ENCODE measurements at places on chromosomes 7 and 10. TPM values are rescaled to one million over a fixed set of nuclear protein-coding genes. Genes with fewer than 3 reads are reported as not detected.

Gene IFIT1B
- polyA plus RNA-seq, result not detected

Gene DDC
- polyA plus RNA-seq, result 270 TPM

Gene XRCC2
- polyA plus RNA-seq, result not detected

Gene TEX47
- polyA plus RNA-seq, result not detected

Gene KLF14
- polyA plus RNA-seq, result not detected

Gene ASB10
- not detected for polyA plus RNA-seq

Gene PIK3AP1
- polyA plus RNA-seq, result 7.4 TPM

Gene FAM24B
- not detected for polyA plus RNA-seq

Gene PRSS2
- polyA plus RNA-seq, result 154 TPM

Gene SEMA3D
- polyA plus RNA-seq, result 0.95 TPM

Gene NPY4R2
- polyA plus RNA-seq, result 0.49 TPM

Gene HOXA9
- 0.28 TPM for polyA plus RNA-seq

Gene PIP
- polyA plus RNA-seq, result not detected

Gene CALHM1
- polyA plus RNA-seq, result not detected

Gene TMEM229A
- 14.0 TPM for polyA plus RNA-seq

Gene ATRNL1
- not detected for polyA plus RNA-seq

Gene CPA1
- 12.2 TPM for polyA plus RNA-seq

Gene PTPN20
- polyA plus RNA-seq, result 0.74 TPM

Gene DAGLB
- 22.4 TPM for polyA plus RNA-seq

Gene AOAH
- polyA plus RNA-seq, result 2.9 TPM

Gene TACR2
- 4.0 TPM for polyA plus RNA-seq

Gene OR2A7
- polyA plus RNA-seq, result 2.8 TPM

Gene ZNF727
- polyA plus RNA-seq, result not detected

Gene MLXIPL
- polyA plus RNA-seq, result 119 TPM

Gene CDC14C
- polyA plus RNA-seq, result 0.03 TPM

Gene MOGAT3
- 63.3 TPM for polyA plus RNA-seq

Gene CASP7
- polyA plus RNA-seq, result 99.4 TPM

Gene MMD2
- 0.12 TPM for polyA plus RNA-seq

Gene OR2A42
- polyA plus RNA-seq, result not detected

Gene VENTX
- not detected for polyA plus RNA-seq

Gene NEURL1
- 15.9 TPM for polyA plus RNA-seq

Gene LEP
- not detected for polyA plus RNA-seq

Gene DNMBP
- 18.4 TPM for polyA plus RNA-seq

Gene CYP26C1
- polyA plus RNA-seq, result 0.01 TPM

Gene KCND2
- polyA plus RNA-seq, result 0.28 TPM

Gene PNLIPRP3
- polyA plus RNA-seq, result not detected

Gene SLC13A1
- polyA plus RNA-seq, result 8.2 TPM

Gene DGKB
- 0.19 TPM for polyA plus RNA-seq

Gene HTR5A
- polyA plus RNA-seq, result not detected

Measured in small intestine (tissue), 16 donors.